ENCODE measurements at places on chromosomes 11 and 22. TPM values are rescaled to one million over a fixed set of nuclear protein-coding genes. Genes with fewer than 3 reads are reported as not detected.

Gene MS4A3
- not detected for total RNA-seq

Gene RHOD
- 219 TPM for total RNA-seq

Gene LIN7C
- 50.3 TPM for total RNA-seq

Gene NTM
- 3.2 TPM for total RNA-seq

Gene FAM180B
- total RNA-seq = not detected

Gene GNAZ
- 9.9 TPM for total RNA-seq

Gene SLC6A5
- total RNA-seq = not detected

Gene SGSM1
- 0.09 TPM for total RNA-seq

Gene PNPLA5
- not detected for total RNA-seq

Gene UBQLN3
- not detected for total RNA-seq

- H3K36me3 ChIP-seq = no peaks in the 10 kb centered on the region
- H3K4me1 ChIP-seq = no peaks in the 10 kb centered on the region
- no peaks in the 10 kb centered on the region for H3K27me3 ChIP-seq
- peak overlapping the region; percentile 78 for H3K27ac ChIP-seq
Measured at GRCh38 chr11:14541192-14541947, 21.2 kb upstream of the PSMA1 start.

DNA sequence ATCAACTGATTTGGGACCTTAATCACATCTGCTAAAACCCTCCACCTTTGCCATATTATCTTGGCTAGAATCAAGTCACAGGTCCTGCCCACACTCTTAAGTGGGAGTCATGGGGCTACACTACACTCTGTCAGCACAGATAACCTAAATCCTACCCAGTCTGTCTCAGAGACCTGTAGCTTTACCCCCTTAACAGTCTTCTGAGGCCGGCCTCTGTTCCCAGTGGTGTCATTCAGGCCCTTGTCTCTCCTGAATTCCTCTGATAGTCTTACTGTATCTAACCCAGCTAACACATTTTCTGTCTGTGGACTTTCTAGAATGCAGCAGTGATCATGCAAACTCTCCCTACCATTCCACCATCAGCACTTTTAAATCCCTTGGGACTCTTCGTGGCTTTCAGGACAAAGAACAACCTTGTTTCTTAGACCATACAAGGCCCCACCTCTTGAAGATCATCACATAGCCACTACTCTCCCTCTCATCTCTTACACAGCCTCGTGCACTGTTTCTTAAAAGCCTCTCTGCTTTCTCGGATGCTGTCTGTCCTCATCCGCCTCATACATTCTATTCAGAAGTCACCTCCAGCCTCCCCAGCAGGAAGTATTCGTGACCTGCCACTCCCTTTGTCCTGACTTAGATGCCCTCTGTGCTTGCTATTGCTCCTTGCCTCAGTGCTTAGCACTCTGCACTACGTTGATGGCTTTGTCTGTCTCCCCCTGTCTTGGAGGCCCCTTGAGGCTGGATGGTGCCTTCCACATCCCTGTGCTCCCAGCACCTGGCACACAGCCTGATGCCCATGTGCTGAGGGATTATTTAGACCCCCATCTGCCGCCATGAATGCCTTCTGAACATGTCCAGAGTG, 57.9 kb downstream of the PANX1 start:
- H3K27me3 ChIP-seq = no peaks in the 10 kb centered on the region
- no peak for DNase-seq
- no peaks in the 10 kb centered on the region for H3K36me3 ChIP-seq
- no peaks in the 10 kb centered on the region for H3K4me1 ChIP-seq
- no peak overlapping the region for H3K4me3 ChIP-seq
- H3K27ac ChIP-seq = no peak overlapping the region

DNA sequence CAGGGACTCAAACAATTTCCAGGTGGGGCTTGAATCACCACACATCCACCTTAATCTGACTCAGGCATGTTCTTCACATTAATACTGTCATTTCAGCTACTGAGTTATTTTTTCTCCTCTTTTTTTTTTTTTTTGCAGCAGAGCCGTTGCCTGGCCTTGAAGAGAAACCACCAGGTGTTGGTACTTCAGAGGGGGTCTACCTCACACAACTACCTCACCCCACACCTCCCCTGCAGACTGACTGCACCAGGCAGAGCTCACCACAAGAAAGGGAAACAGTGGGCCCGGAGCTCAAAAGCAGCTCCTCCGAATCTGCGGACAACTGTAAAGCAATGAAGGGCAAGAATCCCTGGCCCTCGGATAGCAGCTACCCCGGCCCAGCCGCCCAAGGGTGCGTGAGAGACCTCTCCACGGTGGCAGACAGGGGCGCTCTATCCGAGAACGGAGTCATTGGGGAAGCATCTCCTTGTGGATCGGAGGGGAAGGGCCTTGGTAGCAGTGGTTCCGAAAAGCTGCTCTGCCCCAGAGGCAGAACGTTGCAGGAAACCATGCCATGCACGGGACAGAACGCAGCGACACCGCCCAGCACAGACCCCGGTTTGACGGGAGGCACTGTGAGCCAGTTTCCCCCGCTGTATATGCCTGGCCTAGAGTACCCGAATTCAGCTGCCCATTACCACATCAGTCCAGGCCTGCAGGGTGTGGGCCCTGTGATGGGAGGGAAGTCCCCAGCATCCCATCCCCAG, 15.1 kb upstream of the SLC25A18 start:
- no peaks in the 10 kb centered on the region for H3K4me1 ChIP-seq
- no peaks in the 10 kb centered on the region for H3K36me3 ChIP-seq
- no peak overlapping the region for H3K27ac ChIP-seq
- no peak overlapping the region for H3K4me3 ChIP-seq
- H3K27me3 ChIP-seq = no peaks in the 10 kb centered on the region

GRCh38 chr11:18280438-18281045, 14.5 kb downstream of the SAA1 start:
- H3K27ac ChIP-seq = no peak overlapping the region
- H3K27me3 ChIP-seq = no peaks in the 10 kb centered on the region
- DNase-seq = no peak
- no peak overlapping the region for H3K4me3 ChIP-seq
- no peaks in the 10 kb centered on the region for H3K4me1 ChIP-seq

DNA sequence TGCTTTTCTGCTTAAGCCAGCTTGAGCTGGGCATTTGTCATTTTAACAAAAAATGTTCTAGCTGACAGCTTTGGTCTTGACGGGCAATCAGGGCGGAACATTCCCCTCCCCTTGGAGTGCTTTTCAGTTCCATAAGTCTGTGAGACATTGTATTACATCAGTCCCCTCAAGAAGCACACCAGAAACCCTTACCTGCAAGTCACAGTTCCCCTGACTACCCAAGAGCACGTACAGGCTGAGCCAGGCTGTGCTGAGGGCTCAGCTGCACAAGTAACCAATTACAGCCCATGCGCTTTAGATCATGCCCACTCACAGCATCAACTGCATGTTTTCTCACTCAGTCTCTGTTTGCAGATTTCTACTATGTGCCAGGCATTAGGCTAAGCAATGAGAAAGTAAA, 19.1 kb downstream of the HIRA start:
- H3K27me3 ChIP-seq = no peaks in the 10 kb centered on the region
- H3K36me3 ChIP-seq = peaks cover 14% of the 10 kb centered on the region
- no peak for DNase-seq
- peaks cover 22% of the 10 kb centered on the region for H3K4me1 ChIP-seq
- H3K4me3 ChIP-seq = no peak overlapping the region

DNA sequence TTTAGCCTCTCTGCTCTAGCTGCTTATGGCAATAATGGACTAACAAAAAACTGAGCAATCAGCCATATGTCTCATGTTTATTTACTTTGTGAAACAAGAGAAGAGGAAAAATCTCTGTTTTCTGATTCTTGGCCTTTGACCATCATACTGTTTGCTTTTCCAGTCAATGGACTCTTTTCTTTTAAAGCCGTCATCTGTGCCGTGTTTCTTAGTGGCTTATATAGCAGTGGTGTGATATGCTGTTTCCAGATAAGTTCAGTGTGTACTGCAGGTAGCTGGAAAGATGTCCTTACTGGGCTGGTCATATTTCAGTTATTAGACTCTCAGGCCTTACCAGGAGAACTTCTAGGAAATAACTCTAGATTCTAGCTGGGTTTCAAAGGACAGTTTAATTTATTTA, 33.6 kb upstream of the TECTA start:
- no peaks in the 10 kb centered on the region for H3K27me3 ChIP-seq
- no peak overlapping the region for H3K4me3 ChIP-seq
- no peak for DNase-seq
- no peaks in the 10 kb centered on the region for H3K4me1 ChIP-seq
- peaks cover 55% of the 10 kb centered on the region for H3K36me3 ChIP-seq

DNA sequence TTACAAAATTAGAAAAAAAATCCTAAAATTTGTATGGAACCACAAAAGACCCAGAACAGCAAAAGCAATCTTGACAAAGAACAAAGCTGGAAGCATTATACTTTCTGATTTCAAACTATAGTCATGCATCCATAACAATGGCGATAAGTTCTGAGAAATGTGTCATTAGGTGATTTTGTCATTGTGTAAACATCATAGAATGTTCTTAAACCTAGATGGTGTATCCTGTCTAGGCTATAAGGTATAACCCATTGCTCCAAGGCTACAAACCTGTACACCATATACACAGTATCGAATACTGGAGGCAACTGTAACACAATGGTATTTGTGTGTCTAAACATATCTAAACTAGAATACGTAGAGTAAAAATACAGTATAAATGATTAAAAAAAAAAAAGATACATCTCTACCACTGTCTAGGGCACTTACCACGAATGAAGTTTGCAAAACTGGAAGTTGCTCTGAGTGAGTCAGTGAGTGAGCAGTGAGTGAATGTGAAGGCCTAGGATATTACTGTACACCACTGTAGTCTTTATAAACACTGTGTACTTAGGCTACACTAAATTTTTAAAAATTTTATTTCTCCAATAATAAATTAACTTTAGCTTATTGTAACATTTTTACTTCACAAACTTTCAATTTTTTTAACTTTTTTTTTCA, 18.1 kb upstream of the SC5D start:
- no peaks in the 10 kb centered on the region for H3K4me1 ChIP-seq
- H3K27me3 ChIP-seq = no peaks in the 10 kb centered on the region
- DNase-seq = no peak
- no peaks in the 10 kb centered on the region for H3K36me3 ChIP-seq
- no peak overlapping the region for H3K4me3 ChIP-seq

GRCh38 chr22:17358415-17358814, 10.8 kb upstream of the CECR2 start:
- no peak overlapping the region for H3K4me3 ChIP-seq
- peaks cover 23% of the 10 kb centered on the region for H3K27me3 ChIP-seq
- no peak for DNase-seq
- no peaks in the 10 kb centered on the region for H3K4me1 ChIP-seq
- no peaks in the 10 kb centered on the region for H3K36me3 ChIP-seq

GRCh38 chr11:109329716-109330115, 92.3 kb upstream of the C11orf87 start:
- no peak for DNase-seq
- no peaks in the 10 kb centered on the region for H3K36me3 ChIP-seq
- H3K4me1 ChIP-seq = no peaks in the 10 kb centered on the region
- H3K27me3 ChIP-seq = no peaks in the 10 kb centered on the region
- no peak overlapping the region for H3K27ac ChIP-seq

- H3K4me1 ChIP-seq = no peaks in the 10 kb centered on the region
- DNase-seq = no peak
- no peaks in the 10 kb centered on the region for H3K27me3 ChIP-seq
- no peak overlapping the region for H3K4me3 ChIP-seq
Measured at GRCh38 chr11:34676227-34676626, 55.3 kb downstream of the EHF start.

DNA sequence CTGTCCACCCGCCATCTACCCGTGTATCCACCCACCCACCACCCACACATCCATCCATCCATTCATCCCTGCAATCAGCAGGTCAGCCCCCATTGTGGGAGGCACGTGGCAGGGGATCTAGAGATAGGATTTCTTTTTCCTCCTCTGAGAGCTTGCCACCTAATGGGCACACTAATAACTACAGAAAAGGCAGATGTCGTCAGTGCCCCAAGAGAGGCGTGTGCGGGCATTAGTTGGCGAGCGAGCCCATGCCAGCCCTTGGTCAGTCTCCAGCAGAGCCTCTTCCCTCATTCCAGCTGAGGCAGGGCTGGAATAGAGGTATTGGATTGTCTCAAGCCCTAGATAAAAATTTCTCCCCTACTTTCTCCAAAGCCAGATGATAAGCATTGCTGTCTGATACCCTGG, 9.7 kb downstream of the USP2 start:
- H3K4me3 ChIP-seq = no peak overlapping the region
- no peaks in the 10 kb centered on the region for H3K36me3 ChIP-seq
- no peaks in the 10 kb centered on the region for H3K27me3 ChIP-seq
- peak overlapping the region; percentile 74 for H3K27ac ChIP-seq
- peaks cover 76% of the 10 kb centered on the region for H3K4me1 ChIP-seq
- DNase-seq = no peak

- no peaks in the 10 kb centered on the region for H3K36me3 ChIP-seq
- no peak for DNase-seq
- H3K4me3 ChIP-seq = no peak overlapping the region
- H3K27ac ChIP-seq = no peak overlapping the region
Measured at GRCh38 chr11:113174882-113175281, 139.5 kb upstream of the TTC12 start.

GRCh38 chr11:16926883-16927626, 87.2 kb downstream of the PLEKHA7 start:
- no peak for DNase-seq
- H3K4me1 ChIP-seq = peaks cover 22% of the 10 kb centered on the region
- peaks cover 27% of the 10 kb centered on the region for H3K27me3 ChIP-seq
- peak overlapping the region; percentile 79 for H3K27ac ChIP-seq
- H3K4me3 ChIP-seq = no peak overlapping the region
